ENCODE measurements at places on chromosomes 6 and 20.

DNA sequence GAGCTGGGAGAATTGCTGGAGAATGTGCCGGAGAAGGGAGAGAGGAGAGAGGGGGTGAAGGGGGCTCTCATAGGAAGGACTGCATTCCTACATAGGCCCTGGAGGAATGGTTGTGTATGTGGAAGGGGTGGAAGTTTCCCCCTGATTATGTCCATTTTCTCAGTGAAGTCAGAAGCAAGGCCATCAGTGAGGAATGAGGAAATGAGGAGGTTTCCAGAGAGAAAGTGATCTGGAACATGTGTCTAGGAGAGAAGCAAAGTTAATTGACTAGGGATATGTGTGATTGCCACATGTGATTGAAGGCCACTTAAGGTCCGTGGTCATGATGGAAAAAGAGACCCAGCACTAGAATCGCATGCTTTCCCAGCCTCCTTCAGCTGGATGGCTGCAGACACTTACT is 42.3 kb downstream of the TBPL1 start:
- no peak for DNase-seq

- no peak for DNase-seq
These were observed 16.4 kb downstream of the TRMT6 start for GRCh38 chr20:5933802-5934436.

- no peak for DNase-seq
These were observed 154.5 kb upstream of the ZNF217 start for GRCh38 chr20:53748176-53748575.

- no peak for DNase-seq
These were observed 32.5 kb upstream of the DACT2 start for GRCh38 chr6:168352096-168352495.

DNA sequence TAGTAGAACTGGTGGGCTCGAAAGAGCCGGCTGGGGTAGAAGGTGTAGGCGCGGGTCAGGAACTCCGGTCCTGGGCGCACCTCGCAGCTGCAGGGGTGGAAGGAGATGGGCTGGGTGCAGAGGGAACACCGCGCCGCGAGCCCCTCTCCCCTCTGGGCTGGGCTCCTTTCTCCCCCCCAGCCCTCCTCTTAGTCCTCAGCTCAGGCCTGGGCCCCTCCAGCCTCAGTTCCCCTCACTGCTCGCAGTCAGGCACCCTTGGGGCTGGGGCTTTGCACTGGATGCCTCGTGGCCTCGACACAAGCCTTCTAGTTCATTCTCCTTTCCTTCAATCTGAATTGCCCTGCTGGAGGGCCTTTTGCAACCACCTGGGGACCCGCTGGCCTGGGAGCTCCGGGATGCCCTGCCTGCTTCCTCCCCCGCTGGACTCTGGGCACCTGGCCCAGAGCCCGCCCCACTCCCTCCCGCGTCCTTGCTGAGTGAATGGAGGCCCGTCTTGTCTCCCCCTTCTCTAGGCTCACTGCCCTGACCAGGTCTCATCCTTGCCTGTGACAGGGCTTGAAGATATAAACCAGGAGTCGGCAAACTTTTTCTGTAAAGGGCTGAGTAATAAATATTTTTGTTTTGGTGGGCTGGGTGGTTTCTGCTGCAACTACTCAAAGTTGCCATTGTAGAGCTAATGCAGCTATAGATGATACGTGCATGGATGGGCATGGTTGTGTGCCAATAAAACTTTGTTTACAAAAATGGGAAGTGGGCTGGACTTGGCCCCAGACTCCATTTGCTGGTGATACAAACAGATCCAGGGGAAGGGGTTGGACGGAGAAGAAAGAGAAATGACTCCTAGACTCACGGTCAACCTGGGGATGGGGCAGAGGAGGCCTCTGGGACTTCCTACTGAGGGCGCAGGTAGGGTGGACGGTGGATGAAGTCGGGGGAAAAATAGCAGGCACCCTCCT is 47.3 kb downstream of the APCDD1L start:
- DNase-seq, result no peak

DNA sequence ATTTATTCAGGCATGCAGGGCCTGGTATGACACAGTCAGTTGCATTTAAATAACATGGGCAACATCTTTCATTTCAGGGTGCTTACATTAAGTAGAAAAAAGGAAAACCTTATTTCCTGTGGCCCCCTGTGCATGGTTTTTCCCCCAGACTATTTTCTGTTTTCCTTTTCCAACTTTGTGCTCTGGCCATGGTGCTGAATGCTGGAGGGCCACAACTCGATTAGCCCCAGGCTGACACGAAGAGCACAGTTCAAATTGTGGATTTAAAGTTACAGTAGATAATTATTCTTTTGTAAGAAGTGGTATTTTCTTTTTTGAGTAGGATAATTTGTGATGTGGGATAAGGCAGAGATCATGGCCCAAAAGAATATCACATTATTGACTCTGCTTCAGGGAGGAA is 332.0 kb downstream of the HAO1 start:
- no peak for DNase-seq

GRCh38 chr20:19473922-19474286 is 261.5 kb downstream of the SLC24A3 start:
- DNase-seq, result no peak

DNA sequence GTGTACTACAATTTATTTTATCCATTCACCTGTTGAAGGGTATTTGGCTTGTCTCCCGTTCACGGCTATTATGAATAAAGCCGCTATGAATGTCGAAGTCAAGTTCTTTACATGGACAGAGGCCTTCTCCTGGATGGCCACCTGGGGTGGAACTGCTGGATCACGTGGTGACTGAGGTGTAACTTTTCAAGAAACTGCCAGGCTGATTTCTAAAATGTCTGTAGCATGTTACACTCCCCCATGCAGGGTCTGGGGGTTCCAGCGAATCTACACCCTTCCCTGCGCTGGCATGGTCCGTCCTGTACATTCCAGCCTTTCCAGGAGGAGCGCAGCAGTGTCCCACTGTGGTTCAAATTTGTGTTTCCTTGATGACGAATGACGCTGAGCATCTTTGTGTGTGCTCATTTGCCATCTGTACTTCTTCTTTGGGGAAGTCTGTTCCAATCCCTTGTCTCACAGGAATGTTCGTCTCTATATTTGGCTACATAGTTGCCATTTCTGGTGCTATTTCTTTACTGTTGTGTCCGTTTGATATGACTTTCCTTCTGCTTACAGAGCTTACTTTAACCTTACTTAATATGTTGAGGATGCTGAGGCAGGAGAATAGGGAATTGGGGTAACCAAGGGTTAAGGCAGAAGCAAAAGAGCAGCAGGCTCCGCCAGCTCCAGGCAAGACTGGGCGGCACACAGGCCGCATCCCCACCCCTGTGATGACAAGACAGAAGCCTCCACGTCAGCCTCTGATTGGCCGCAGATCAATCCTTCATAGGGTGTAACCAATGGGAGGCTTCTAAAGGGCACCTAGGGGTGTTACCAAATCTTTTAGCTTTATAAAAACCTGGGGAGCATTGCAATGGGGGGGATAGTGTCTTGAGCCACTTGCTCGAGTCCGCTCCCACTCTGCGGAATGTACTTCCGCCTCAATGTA is 106.6 kb downstream of the TAF4 start:
- DNase-seq, result no peak

DNA sequence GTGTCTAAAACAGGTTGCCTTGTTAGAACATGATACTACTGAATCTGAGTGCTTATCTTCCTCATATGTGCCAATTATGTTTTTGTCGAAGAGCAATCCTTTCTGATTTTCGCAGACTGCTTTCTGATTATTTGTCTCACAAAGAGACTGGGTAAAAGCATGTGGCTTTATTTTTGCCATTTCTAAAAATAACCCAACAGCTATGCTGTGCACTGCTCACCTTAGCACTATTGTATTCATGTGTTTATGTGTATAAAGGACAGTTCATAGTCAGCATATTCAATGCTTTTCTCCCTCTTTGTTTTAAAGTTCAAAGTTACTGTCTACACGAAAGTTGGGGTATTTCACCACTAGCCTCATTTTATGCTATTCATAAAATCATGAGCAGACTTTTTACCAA is 127.0 kb downstream of the SGK1 start:
- no peak for DNase-seq

- no peak for DNase-seq
These were observed 301.2 kb downstream of the RNGTT start for GRCh38 chr6:88662163-88662580.

DNA sequence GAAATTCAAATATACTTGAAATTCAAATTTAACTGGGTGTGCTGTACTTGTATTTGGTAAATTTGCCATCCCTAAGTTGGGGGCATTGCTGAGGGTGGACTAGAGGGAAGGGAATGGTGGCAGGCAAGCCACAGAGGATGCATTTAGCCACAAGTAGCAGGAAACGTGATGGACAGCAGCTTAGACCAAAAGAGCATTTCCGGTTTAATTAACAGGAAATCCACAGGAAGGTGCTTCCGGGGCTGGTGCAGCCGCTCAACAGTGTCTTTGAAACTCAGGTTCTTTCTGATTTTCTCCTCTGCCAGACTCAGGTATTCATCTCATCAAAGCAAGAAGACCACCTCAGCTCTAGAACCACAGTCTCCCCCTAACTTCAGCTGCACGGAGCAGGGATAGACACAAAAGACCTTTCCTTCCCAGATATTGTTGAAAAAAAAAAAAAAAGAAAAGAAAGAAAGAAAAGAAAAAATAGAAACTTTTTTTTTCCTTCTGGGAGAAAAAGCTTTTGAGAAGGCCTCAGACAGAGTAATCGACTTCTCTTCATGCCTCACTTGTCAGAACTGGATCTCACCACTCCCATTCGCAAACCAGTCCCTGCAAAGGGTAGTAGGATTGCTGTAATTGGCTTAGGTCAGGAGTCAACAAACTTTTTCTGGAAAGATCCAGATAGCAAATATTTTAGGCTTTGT is 8.0 kb upstream of the BCAS1 start:
- DNase-seq, result no peak
